ENCODE measurements at places on chromosomes 3 and 15.

GRCh38 chr3:54988838-54989630 lies 61.2 kb upstream of the LRTM1 start:
- DNase-seq, result no peak

- peak; percentile 74 for DNase-seq
Measured at GRCh38 chr15:60237446-60237845, 160.3 kb downstream of the ANXA2 start.

DNA sequence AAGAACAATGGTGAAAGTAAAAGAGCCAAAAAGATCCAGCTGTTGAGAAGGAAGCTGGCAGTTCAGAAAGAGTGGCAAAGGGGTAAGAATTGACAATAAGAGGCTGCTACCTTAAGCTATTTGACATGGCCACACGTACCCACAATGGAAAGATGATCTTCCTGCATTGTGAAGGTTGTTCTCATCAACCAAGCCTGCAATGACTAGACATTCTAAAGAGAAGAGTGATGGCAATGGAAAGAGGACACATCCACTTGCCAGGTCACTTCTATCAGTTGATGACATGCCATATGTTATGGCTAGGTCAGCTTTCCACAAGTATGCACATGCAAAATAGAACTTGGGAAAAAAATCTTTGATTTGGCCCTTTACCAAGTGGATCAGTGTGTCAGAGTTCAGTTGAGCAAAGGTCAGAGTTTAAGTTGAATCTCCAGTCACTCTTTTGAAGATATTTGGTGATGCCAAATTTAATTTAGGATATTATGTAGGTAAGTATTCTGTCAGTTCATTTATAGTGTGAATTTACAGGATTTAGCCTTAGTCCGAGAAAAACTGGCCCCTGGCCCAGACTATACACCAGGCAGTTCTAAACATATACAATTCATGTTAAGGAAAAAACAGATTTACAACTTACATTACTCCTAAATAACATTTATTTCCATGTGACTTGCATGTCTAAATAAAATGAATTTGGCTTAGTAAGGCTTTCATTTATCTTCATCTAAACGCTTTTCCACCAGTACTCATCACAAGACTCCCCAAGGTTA lies 104.9 kb upstream of the FLNB start:
- no peak for DNase-seq

- DNase-seq, result no peak
Measured at GRCh38 chr3:34323517-34323916, 525.1 kb downstream of the PDCD6IP start.

DNA sequence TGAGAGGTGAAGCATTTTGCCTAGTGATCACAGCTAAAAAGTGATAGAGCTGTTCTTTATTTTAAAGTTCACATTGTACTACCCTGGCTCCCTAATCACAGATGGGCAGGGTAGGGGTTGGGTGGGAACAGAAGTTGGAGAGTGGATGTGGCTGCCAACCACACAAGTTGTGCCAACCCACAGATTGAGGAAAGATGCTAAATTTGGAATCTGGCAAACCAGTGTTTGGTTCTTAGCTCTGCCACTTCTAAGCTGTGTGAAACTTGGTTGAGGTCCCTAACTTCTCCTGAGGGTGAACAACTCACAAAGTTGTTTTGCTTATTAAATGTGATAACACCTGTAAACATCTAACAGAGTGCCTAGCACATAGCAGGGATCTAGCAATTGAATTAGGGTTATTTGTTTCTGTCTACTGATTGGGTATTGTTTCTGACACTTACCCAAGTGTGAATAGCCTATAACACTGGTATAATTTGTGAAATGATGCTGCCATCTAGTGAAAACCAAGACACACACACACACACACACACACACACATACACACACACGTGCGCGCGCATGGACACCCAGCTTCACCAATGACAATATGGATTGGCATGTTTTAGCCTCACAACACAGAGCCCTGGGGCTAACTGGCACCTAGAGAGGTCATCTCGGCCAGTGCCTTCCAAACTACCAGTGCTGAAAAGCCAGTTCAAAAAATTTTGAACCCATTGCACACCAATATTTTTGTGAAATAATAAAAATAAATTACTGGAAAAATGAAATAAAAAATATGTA lies 25.3 kb downstream of the ADGRG7 start:
- no peak for DNase-seq

GRCh38 chr15:39216816-39217215 lies 364.1 kb upstream of the THBS1 start:
- DNase-seq, result no peak

- no peak for DNase-seq
Measured at GRCh38 chr3:53300826-53301225, 45.0 kb upstream of the TKT start.
